AG10803 (cell line): ENCODE measurements at places on chromosomes 6 and 20.

GRCh38 chr20:32510601-32511357 lies 74.4 kb downstream of the NOL4L start:
- no peak for DNase-seq

DNA sequence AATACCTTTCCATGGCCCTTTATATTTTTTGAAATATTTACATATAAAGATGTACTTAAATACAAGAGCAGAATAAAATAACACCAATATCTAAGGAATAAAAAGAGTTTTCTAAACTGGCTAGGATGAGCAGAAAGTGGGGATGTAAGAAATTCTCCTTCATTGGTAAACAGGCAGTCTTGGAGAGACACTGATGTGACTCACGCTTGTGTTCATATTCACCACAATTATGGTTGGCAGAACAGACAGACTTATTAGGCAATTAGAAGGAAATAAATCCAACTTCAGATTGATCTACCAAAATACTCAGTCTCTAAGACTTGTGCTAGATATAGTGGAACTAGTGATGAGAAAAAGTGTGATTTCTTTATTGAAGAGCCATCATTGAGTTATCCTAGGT lies 463.7 kb downstream of the CDC5L start:
- DNase-seq, result peak; percentile 78

- peak; percentile 2 for DNase-seq
Observed at GRCh38 chr6:75656479-75656878, 54.8 kb downstream of the SENP6 start.

- no peak for DNase-seq
Observed at GRCh38 chr6:132841966-132842365, 27.6 kb downstream of the RPS12 start.

GRCh38 chr20:52167232-52167840 lies 24.2 kb downstream of the ZFP64 start:
- DNase-seq, result no peak

- peak; percentile 99 for DNase-seq
Observed at GRCh38 chr20:50144362-50144761, 9.2 kb downstream of the PEDS1 start.

DNA sequence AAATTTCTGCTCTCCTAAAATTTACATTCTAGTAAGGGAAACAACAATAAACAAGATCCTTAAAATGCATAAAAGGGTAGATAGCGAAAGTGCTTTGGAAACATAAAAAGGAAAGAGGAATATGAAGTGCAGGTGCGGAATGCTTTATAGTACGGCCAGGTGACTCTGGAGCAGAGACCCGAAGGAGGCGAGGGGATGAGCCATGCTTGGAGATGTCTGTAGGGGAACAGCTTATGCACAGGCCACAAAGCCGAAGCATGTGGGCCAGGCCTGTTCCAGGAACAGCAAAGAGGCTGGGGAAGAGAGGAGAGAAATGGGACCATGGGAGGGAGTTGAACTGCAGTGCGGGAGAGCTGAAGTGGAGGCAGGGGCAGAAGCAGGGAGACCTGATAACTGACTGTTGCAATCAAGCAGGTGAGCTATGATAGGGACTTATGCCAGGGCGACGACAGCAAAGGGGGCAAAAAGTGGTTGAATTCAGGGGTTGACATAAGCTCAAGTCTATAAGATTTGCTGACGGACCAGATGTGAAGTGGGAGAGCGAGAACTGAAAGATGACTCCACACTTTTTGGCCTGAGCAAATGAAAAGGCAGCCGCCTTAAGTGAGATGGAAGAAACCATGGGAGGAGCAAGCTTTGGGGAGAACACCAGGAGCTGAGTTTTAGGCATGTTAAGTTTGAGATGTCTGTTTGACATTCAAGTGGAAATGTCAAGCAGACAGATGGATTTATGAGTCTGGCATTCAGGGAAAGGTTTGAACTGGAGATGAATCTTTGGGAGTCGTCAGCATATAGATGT lies 83.1 kb downstream of the CNBD2 start:
- DNase-seq, result no peak
